ENCODE measurements at places on chromosomes 3 and 15. TPM values are rescaled to one million over a fixed set of nuclear protein-coding genes. Genes with fewer than 3 reads are reported as not detected.

GRCh38 chr3:193680220-193680619 is 87.2 kb downstream of the OPA1 start:
- no peak for DNase-seq

GRCh38 chr3:16050641-16051467 is 123.6 kb upstream of the GALNT15 start:
- no peak for DNase-seq

- DNase-seq = peak; percentile 24
These were observed 33.3 kb downstream of the GABPB1 start for GRCh38 chr15:50321680-50322210.

GRCh38 chr15:59222906-59223550 is 16.4 kb downstream of the LDHAL6B start:
- no peak for DNase-seq

TNFAIP8L3 gene
- total RNA-seq = 22.4 TPM

RLBP1 gene
- not detected for total RNA-seq

PDE12 gene
- total RNA-seq = 10.4 TPM
